ENCODE measurements at places on chromosomes 5 and 9. TPM values are rescaled to one million over a fixed set of nuclear protein-coding genes. Genes with fewer than 3 reads are reported as not detected.

GRCh38 chr5:156164306-156164705 is 162.7 kb upstream of the SGCD start:
- no peaks in the 10 kb centered on the region for H3K4me1 ChIP-seq
- no peak overlapping the region for H3K27ac ChIP-seq
- DNase-seq: no peak
- H3K27me3 ChIP-seq: peaks cover 4% of the 10 kb centered on the region

- H3K4me1 ChIP-seq: peaks cover 67% of the 10 kb centered on the region
- H3K27ac ChIP-seq: peak overlapping the region; percentile 55
- H3K36me3 ChIP-seq: peaks cover 20% of the 10 kb centered on the region
- H3K27me3 ChIP-seq: no peaks in the 10 kb centered on the region
Measured at GRCh38 chr9:91159664-91160121, 202.0 kb downstream of the AUH start.

DNA sequence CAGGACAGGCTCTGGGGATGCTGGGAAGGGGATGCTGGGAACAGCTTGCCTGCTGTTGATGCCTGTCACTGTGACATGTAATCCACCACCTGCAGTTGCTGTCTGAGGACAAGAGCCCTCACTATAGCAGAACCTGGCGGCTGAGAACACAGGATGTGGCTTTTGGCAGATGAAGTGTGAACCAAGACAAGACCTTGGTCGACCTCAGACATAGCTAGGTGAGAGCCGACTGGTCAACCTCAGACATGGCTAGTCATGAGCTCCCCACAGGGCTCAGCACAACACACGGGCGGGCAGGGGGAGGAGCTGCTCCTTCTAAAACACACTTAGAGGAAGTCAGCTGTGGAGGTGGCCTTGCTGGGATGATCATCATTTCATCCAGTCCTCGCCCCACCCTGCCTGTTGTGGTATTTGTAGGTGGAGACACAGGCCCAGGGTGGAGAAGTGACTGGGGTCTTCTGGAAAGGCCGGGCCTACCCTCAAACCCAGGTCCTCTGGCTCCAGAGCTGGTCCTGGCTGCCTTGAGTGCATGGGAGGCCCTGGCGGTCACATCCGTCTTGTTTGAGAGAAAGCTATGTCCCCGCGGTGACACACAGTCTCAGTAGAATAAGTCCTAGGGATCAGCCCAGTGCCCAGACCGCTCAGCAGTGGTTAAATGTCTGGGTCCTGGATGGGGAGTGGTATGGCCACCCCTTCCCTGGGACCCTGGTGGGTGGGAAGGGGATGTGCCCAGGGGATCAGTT is 6.1 kb downstream of the SUSD3 start:
- peaks cover 90% of the 10 kb centered on the region for H3K4me1 ChIP-seq
- H3K36me3 ChIP-seq: peaks cover 33% of the 10 kb centered on the region
- H3K4me3 ChIP-seq: peak overlapping the region; percentile 75
- DNase-seq: peak; percentile 99
- peak overlapping the region; percentile 97 for H3K27ac ChIP-seq
- no peaks in the 10 kb centered on the region for H3K27me3 ChIP-seq

DNA sequence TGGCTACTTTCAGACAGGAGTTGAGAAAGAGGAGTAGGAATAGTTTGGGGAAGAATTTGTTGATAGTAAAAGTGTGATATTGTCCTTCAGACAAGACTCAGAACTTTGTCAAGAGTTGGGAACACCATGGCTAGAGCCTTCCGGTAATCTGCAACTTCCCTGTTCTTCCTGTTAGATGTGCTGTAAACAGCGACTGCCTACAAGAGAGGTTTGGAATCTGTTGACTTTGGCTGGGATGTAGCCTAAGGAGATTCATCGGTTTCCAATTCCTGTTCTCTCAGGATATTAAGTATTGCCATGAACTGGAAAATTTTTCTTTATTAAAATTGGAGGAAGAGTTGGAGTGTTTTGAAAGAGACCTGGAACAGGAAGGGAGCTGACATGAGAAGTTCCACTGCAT is 43.9 kb downstream of the ARHGAP26 start:
- no peak overlapping the region for H3K27ac ChIP-seq
- no peaks in the 10 kb centered on the region for H3K27me3 ChIP-seq
- peaks cover 41% of the 10 kb centered on the region for H3K4me1 ChIP-seq
- H3K36me3 ChIP-seq: peaks cover 5% of the 10 kb centered on the region

- DNase-seq: no peak
- H3K4me3 ChIP-seq: no peak overlapping the region
- H3K36me3 ChIP-seq: no peaks in the 10 kb centered on the region
- no peaks in the 10 kb centered on the region for H3K27me3 ChIP-seq
- H3K27ac ChIP-seq: no peak overlapping the region
Measured at GRCh38 chr9:87567571-87567970, 69.9 kb downstream of the DAPK1 start.

SPAG8 gene
- total RNA-seq: 1.1 TPM

All from activated CD8-positive, alpha-beta T cell treated with anti-CD3 and anti-CD28 coated beads for 36 hours (primary cell).